Colonic mucosa (tissue), 4 donors: ENCODE measurements at places on chromosomes 5 and 9. TPM values are rescaled to one million over a fixed set of nuclear protein-coding genes. Genes with fewer than 3 reads are reported as not detected.

DNA sequence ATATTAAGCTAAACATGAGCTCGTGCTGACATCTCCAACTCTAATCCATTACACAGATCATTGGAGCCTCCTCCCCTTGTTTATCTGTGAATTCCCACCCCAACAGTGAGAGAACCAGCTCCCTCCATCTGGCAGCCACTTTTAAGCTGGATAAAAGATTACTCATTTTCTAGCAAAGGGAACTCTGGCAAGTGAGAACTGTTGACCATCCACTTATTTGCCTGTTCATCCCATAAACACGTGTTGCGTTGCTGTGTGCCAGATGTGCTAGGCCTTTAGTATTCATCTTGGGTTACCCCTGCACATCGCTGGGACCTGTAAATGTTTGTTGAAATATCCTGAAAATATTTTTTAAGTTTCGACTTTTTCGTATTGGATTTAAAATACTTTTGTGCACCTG lies 2.4 kb upstream of the TOR1A start:
- DNase-seq = no peak

GRCh38 chr9:136222906-136223285 lies 18.0 kb upstream of the LHX3 start:
- DNase-seq = no peak

DNA sequence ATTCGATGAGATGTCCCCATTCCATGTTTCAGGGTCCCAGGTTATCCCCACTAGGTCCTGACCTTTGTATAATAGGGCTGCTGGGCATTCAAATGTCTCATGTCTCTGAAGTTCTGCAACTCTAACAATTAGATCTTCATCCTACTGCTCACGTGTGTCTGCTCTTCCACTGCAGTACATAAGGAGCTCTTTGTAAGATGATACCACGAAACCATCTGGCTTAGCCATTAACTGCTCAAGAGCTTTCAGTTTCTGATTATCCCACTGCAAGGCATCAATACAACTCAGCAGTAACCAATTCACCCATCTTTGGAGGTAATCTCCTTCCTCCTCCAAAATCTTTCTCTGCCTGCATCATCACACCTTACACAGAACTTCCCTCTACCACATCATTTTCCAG lies 49.9 kb upstream of the PPP2CA start:
- DNase-seq = no peak

DNA sequence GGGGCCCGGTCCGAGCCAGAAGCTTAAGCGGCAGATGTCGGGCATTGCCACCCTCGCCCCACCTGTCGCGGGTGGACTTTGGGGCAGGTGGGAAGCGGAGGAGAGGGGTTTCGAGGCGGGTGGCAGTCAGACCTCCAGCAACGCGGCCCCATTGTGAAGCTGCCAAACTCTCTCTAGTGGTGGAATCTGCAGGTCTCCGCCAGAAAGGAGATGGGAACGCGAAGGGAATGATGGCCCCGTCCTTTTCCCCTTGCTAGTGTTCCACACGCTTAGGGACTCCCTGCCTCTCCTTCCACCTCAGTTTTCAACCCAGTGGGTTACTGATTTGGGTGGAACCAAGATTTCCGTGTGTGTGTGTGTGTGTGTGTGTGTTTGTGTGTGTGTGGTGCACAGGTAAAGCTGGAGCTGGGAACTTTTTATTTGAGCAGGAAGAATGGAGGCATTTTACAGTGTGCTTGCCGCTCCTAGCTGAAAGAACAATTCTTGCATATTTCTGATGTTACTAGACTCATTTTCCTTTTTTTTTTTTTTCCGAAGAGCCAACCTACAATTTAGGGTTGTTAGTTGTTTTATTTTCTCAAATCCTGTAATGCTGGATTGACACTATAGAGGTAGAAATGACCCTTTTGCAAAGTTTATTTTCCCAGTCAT lies 1.3 kb downstream of the MACIR start:
- DNase-seq = peak; percentile 70

GRCh38 chr9:121650217-121651007 lies 1.0 kb upstream of the DAB2IP start:
- DNase-seq = peak; percentile 92

DNA sequence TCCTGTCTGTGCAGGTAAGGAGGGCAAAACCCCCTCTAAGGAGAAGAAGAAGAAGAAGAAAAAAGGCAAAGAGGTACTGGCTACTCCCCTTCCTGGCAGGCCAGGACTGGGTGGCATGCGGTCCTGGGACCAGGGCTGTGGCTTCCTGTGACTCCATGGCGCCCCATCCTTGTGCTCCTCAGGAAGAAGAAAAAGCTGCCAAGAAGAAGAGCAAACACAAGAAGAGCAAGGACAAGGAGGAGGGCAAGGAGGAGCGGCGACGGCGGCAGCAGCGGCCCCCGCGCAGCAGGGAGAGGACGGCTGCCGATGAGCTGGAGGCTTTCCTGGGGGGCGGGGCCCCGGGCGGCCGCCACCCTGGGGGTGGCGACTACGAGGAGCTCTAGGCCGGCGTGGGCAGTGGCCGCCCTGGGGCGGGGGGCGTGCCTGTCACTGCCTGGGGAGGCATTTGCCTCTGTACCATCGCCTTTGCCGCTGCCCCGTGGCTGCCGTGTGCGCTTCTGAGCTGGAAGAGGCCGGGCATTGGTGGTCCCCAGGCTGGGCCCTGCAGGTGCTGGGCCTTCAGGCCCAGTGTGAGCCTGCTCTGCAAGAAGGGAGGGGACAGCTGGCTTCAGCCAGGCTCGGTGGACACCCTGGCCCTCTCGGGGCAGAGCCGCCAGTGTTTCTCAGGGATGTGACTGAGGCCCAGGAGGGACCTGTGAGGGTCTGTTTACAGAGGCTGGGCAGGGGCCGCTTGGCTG lies 2.0 kb upstream of the AJM1 start:
- no peak for DNase-seq

- DNase-seq = no peak
These were observed 1.4 kb downstream of the PCDHGC5 start for GRCh38 chr5:141490271-141490670.

DNA sequence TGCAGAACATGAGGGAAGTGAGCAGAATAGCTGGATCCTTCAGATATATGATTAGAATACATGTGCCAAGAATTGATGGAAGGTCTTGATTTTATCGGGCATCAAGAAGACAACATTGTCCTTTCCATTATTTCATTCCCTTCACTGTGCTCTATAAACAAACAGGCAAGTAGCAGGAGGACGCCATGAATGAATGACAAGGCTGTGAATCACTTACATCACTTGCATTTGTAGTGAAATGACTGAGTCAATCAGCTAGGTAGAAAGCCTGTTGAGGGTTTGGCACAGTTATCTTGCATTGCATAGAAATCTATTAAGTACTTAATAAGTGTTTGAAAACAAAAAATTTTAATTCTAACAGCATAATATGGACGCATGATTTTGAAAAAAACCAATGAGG lies 548.8 kb upstream of the IZUMO3 start:
- DNase-seq = no peak

DNA sequence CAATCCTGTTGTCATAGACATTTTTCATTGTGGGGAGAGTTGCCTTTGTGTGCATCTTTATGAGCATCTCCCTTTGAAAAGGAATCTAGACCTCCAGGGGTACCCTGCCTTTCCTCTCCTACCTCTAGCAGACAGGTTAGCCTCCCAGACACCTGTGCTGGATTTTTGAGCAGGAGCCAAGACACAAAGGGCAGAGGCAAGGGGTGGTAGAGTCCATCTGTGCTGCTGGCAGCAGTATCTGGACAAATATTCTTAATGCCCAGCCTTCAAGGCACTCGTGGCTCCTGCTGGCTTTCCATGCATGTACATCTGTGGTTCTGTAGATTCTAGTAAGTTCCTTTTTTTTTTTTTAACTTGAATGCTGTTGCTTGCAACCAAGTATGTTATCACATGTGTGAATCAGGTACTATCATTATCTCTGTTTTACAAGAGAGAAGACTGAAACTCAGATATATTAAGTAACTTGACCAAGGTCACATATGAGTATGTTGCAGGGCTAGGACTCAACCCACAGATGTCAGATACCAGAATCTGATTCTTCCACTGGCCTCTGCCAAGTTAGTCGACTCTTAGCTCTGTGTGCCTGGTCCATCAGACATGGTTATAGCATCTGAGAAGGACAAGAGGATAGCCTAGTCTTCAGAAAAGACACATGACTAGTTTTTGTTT lies 32.9 kb upstream of the GPR151 start:
- DNase-seq = no peak

DNA sequence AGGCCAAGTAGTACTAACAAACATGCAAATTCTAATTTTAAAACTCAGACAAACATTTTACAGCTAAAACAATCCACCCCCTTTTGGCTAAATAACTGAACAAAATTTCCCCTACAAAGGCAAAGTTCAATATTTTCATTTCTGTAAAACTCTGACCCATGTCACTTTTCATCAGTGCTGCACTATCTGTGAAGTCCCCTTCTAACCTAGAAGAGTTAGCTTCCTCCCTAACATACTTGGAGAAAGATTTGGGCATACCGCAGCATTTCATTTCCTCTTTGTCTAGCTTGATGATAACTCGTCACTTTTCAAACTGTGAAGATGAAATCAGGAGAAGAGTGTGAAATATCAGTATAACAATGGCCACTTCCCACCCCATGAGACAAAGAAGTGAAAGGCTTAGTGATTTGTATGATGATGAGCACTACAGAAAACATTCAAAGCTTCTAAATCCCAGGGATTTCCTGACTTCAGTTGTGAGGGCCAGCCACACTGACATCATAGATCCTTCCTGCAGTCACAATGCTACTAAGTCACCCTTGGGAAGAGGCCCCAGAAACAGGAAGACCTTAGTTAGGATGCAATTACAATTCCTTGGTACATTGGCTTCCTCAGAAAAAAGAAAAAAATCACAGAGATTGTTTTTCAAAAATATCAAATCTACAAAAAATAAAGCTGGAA lies at the start of gene FAM81B:
FAM81B (plus strand) TSS at position 555 of the 681 bp plus-strand sequence; CDS start at position 579, 24 bp downstream.
- no peak for DNase-seq

GRCh38 chr5:82349652-82350051 lies 71.5 kb upstream of the RPS23 start:
- DNase-seq = peak; percentile 34

GRCh38 chr9:127096208-127096607 lies 26.2 kb downstream of the ANGPTL2 start:
- no peak for DNase-seq

DNA sequence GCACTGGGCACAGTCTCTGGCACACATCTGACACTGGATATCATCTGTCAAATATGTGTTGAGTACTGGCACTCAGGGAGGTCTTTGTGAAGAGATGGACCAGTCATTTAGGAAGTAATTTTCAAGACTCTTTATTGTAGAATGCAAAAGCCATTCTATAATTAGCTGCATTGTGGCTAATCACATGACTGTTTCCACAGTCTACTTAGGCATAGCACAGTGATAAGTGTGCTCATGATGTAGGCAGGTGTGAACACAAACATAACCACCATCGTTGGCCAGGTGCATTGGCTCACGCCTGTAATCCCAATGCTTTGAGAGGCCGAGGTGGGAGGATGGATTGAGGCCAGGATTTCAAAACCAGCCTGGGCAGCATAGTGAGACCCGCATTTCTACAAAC lies 62.2 kb downstream of the CFAP77 start:
- DNase-seq = no peak

GRCh38 chr5:177350776-177351391 lies 584 bp downstream of the LMAN2 start:
- no peak for DNase-seq

- no peak for DNase-seq
These were observed 75.2 kb downstream of the LMNB1 start for GRCh38 chr5:126852091-126852571.

DNA sequence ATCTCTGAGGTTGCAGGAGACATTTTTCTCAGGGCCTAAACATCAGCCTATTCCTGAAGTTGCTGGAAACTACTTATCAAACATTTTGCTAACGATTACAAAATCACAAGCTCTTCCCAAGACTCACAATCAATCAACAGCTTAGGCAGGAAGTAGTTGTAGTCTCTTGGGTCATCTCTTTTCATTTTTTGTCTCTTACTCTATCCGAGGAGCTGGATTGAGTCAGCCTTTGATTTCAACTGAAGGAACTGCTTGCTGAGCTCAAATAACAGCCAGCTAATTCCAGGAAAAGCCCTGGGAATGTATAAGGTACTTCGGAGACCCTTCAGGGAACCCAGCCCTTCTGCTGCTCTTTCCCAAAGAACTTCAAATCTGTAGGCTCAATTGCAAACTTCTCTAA lies 398.9 kb downstream of the PLK2 start:
- DNase-seq = no peak

DNA sequence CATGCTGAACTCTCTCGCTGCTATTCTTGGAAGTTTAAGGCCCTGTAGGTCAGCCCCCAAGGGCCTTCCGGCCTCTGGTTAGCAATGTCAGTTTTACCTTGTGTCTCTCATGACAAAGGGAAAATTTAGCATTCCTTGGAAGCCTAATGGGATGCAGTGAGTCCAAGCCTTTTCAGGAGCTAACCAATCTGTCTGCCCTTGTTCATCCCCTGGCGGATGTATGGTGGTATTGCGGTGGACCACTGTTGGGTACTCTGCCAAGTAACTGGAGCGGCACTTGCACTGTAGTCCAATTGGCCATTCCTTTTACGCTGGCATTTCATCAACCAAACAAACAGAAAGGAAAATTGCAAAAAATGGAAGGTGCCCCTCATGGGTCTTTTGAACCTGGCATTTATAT lies 318.4 kb upstream of the NMUR2 start:
- DNase-seq = no peak

DNA sequence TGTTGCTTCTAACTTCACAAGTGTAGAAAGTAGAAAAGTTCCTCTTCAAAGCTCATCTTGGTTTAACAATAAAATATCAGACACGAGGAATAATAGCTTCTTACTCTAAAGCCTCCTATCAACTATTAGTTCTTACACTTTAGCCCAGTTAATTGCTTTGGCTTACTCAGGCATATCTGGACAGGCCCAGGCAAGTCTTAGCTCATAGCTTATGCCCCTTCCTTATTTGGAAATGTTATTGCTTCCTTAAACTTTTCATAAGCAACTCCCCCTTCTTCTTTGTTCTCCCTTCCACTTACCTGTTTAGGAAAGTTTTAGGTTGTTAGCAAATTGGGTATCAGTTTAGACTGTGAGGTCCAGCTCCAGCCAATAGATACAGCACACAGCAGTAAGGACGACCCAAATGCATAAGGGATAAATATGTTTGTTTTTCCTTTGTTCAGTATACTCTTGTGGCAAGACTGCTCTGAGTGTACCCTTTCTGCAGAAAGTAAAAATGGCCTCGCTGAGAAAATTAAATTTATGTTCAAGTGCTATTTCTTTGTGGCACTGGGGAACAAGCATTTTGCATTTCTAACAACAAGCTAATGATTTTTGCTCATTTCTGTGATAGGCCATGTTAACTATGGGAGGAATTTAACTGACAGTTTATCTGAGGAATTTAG lies 162.1 kb downstream of the SMC2 start:
- no peak for DNase-seq

- DNase-seq = no peak
These were observed 40.8 kb upstream of the LMNB1 start for GRCh38 chr5:126736141-126736540.

Gene HSPB3
- not detected for total RNA-seq

Gene GPR151
- total RNA-seq = not detected

Gene PRUNE2
- total RNA-seq = 90.0 TPM

Gene KIAA1958
- 9.0 TPM for total RNA-seq

Gene FAM13B
- 15.4 TPM for total RNA-seq

Gene SLC46A2
- not detected for total RNA-seq

Gene SLC25A2
- 0.21 TPM for total RNA-seq

Gene PALM2AKAP2
- total RNA-seq = 0.69 TPM

Gene ENTPD8
- 72.0 TPM for total RNA-seq

Gene SLC24A2
- total RNA-seq = 0.05 TPM

Gene PANK3
- total RNA-seq = 190 TPM

Gene SLC2A8
- total RNA-seq = 33.6 TPM

Gene TPPP
- total RNA-seq = 1.7 TPM

Gene IL9
- not detected for total RNA-seq

Gene PCDHB7
- total RNA-seq = 0.40 TPM
